Psoas muscle (tissue), 8 donors: ENCODE measurements at places on chromosomes 7 and 10.

DNA sequence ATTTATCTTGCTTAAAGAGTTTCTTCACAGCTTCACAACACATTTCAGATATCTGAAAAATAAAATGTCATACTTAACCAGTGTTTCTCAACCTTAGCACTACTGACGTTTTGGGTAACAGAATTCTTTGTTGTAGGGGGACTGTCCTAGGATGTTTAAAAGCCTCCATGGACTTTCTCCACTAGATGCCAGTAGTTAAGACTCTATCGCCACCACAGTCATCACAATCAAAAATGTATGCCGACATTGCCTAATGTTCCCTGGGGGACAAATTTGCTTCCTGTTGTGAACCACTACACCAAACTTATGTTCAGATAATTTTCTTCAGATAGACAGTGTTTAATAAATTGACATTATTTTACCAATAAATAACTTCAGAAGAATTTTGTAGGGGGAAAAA is 13.4 kb downstream of the NOC3L start:
- DNase-seq, result no peak

DNA sequence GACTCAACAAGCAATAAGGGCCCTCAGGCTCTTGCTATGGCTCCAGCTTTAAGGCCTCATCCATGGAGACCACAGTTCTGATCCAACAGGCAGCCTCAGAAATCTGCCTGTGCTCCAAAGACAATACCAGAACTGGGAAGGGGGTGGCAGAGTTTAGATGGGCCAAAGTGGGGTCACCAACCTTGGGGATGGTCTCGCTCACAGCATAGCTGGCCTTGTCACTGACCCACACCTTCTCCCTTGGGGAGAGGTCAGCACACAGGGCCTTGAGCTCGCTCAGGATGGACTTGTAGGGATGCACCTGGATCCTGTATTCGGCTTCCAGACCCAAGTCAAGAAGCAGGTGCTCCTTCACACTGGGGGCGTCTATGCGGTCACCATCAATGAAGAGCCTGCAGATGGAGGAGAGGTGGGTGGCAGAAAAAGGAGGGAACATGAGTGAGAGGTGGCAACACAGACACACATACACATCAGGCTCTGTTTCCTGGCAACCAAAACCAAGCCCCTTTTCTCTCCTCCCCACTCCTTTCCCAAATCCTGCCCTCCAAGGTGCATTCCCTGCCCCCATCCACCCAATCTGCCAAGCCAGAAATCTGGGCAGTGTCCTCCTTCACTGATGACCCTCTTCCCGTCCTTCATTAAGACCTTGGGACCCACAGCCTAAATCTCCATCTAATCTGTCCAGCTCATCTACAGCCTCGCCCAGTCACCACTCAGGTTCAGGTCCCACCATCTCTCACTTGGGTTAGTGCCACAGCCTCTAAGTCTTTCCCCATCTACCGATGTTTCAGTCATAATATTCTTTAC is 40.9 kb downstream of the XPNPEP1 start:
- DNase-seq, result no peak

DNA sequence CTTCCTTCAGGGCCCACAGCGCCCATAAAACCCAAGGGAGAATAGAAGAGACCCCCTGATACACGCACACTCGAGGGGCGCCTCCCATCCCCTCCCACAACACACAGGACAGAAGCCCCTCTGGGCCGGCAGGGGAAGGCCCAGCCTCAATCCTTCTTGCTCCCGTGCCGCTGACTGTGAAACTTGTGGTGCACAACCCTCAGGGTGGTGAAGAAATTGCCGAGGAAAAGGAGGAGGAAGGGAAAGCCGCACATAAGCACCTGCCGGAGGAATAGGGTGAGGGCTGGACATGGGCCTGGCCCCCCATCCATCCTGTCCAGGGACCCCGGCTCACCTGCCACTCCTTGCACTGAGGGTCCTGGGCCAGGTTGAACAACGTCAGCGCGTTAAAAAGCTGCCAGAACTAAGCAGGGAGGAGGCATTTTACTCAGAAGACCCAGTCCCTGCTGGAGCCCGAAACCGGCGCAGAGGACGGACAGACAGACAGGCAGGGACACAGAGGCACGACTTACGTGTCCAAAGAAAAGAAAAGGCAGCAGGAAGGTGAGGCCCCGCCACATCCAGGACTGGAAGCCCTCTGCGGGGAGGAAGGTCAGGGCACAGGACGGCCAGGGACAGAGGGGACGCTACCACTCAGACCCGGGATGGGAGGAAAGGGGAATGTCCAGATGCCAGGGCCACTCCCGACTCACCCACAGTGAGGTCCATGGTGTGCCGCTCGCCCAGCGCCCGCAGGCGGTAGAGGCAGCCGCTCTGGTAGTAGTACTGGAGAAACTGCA is 7.2 kb downstream of the TMEM120A start:
- no peak for DNase-seq

DNA sequence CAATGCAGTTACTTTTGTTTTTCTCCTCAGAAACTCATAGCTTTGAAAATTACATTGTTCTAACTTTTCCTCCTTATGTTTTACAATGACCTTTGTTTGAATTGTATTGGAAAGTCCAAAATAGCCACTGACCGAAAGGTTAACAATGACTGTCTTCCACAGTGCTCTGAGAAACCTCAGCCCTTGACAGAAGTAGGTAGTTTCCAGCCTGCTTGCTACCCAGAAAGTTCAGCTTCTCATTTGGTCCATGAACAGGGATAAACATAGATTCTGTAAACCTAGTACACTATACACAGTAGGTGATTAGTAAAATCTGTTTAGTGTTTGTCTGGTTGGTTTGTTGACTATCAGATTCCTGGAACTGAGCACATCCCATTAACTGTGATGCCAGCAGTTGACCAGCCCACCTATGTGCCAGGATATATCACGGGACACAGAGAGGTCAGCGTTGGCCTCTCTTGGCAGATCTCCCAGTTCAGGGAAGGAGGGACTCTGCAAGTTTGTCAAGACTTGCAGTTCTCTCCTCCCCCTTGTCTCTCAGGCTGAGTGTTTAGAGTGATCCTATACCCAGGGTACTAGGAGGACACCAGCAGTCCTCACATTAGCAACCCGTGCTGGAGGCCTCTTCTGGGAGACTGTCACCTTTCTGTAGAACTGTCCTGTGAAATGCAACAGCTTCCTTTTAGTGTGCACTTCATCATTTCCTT is 297.6 kb downstream of the ARHGAP12 start:
- DNase-seq, result no peak

DNA sequence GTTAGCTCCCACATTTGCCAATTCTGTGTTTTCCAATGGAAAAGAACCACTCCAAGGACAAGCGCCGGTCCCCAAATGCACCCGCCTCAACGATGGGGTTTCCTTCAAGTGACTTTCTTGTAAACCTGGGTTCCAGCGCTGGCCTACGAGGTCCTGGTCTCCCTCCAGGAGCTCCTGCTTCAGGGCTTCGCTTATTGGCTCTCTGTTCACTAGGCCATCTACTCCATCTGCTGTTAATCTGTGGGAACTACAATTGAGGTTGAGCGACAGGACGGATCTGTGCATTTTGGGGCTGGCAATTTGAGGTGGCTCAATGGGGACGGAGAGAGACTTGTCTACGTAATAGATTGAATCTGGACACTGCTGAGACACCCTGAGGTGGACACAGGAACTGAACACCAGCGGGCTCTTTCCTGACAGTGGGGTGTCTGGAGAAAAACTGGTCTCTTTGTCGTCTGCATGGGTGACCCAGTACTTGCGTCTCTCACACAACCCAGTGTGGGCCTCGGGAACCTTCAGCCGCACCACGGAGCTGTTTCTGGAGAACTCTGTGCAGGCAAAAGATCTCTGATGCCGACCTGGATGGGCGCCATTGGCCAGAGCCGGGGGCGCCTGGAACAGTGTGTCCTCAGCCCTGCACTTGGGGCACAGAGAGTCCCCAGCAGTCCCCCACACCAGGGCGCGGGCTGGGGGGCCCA is 115.9 kb upstream of the ADAM12 start:
- DNase-seq, result no peak

GRCh38 chr7:136138991-136139390 is 161.8 kb upstream of the MTPN start:
- DNase-seq, result no peak

DNA sequence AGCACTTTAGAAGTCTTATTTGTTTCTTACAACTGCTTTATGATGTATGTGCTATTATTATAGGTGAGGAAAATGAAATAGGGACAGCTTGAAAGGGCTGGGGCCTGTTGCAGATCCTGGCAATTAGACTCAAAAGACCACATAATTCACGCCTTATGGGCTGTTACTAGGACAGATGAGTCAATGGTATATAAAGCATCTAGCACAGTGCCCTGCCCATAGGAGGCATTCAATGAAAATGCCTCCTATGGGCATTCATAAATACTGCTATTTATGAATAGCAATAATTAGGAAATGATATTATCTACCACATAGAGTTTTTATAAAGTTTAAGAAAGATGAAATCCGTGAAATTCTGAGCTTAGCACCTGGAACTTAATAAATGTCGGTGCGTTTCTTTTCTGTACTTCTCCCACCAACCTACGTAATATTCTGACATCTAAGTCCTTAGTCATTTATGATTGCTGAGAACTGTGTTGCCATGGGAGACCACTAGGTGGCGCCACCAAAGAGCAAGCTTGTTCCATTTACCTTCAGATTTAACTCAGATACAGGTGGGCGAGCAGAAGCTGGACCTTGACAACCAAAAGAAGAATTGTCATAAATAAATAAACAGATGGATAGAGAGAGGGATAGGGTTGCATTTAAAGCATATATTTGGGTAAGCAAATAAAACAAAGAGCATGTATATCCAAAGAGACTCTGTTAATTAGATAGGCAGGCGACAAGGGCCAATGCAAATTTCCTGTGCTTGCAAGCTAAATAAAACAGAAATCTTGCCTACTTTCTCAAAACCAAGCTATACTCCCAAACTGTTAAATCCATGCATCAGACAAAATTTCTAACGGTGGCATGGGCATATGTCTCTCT is 699.9 kb downstream of the INHBA start:
- DNase-seq, result no peak

- no peak for DNase-seq
Measured at GRCh38 chr7:133602291-133602690, 349.4 kb downstream of the EXOC4 start.

GRCh38 chr10:33735464-33735923 is 401.0 kb upstream of the NRP1 start:
- DNase-seq, result no peak
